ENCODE measurements at places on chromosomes 4 and X.

- no peak for DNase-seq
Measured at GRCh38 chr4:58063404-58064160, 953.4 kb upstream of the IGFBP7 start.

GRCh38 chrX:74924449-74925224 lies 615 bp downstream of the NEXMIF start:
- no peak for DNase-seq

- no peak for DNase-seq
Measured at GRCh38 chr4:73539386-73539785, 57.8 kb downstream of the AFM start.

- no peak for DNase-seq
Measured at GRCh38 chr4:55122235-55122634, 3.2 kb downstream of the KDR start.

GRCh38 chr4:3062471-3062870 lies 11.9 kb downstream of the HTT-AS start:
- DNase-seq: no peak

DNA sequence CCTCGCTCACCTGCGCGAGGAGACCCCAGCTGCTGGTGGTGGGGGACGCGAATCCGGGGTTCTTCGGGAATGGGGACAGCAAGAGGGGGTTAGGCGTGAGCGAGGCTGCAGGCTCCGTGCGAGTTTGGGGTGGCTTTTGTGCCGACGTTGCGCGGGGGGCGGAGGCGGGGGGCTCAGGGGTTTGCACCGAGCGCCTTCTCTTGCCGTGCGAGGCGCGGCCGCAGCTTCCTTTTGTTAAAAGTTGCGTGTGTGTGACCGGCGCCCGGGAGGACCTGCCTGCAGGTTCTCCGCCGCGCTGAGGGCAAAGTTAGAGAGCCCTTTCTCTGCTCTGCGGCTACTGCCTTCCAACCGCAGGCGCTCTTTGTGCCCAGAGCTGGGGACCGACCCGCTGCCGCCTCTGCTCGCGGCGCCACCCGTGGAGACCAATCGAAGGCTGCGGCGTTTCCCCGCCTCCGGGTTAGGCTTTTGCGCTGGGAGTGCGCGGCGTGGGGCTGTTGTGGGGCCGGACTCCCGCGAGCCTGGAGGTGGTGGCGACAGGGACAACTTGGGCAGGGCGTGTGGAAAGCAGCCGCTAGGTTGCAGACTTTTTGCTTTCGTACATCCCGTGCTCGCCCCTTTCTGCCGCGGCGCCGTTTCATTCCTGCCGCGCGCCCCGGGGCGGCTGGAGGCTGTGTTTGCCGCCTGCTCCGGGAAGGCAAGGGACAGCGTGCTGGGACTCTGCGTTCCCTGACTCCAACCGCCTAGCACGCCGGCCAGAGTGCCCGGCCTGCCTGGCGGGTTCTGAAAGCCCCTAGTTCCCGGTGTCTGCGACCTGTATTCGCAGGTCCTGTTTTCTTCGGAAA lies 716 bp downstream of the KIT start:
- DNase-seq: no peak

DNA sequence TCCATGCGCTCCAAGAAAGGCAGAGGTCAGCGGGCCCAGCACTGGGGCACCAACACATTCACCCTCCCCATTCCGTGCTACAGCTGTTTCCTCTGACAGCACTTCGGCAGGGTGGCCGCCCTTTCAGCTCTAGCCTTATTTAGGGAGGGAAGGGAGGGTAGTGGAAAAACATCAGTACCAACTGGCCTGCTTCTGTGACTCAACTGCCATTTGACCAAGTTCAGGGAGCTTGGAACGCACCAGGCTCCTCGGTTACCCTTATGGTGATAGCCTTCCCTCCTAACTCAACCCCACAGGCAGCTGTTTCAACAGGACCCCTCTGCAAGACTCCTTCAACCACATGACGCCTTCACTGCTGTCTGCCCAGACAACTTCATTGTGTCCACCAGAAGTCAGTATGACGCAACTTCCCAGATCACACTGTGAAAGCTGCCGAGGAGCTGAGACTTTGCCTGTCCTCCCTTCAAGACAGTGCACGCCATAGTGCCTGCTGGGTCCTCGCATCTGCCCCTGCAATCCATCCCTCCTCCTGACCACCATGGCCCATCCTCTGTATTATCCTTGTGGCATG lies 132.2 kb downstream of the AFAP1 start:
- DNase-seq: no peak

- DNase-seq: no peak
Measured at GRCh38 chr4:11153171-11153750, 275.4 kb downstream of the HS3ST1 start.

GRCh38 chr4:85078016-85078415 lies 111.5 kb upstream of the WDFY3 start:
- DNase-seq: no peak

DNA sequence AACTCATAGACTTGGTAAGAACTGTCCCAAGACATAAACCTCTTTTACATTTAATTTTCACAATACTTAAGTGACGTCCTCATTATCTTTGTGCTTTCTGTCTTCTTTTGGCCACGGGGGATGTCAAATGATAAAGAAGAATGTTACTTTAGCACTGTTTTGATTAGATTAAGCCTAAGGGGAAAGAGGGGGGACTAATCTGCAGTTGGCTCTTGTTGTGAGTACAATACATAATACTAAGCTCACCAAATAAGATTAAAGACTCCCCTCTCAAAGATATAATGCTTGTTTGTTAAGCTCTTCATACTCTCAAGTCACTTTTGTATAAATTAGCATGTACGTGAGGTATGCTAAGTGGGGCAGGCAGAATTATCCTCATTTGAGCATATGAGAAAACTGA lies 36.5 kb downstream of the OCRL start:
- DNase-seq: no peak

DNA sequence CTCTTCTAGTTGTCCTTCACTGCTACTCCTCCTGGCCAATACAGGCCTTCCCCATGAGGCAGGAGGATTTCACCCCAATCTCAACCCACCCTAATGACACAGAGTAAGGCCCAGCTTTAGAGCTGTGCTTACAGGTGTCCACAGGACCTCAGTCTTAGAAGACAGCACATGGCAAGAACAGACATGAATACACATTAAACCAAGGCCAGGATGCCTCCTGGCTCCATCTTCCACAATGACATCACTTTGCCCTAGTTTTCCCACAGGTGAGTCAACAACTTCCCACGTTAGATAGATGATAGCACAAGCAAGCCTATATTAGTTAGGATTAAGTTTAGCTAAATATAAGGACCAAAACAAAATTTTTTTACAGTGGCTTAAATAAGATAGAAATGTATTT lies 63.8 kb upstream of the NOCT start:
- DNase-seq: no peak
